ENCODE measurements at places on chromosomes 4 and X.

GRCh38 chr4:184417802-184418511 lies 56.4 kb downstream of the IRF2 start:
- DNase-seq: peak; percentile 64

DNA sequence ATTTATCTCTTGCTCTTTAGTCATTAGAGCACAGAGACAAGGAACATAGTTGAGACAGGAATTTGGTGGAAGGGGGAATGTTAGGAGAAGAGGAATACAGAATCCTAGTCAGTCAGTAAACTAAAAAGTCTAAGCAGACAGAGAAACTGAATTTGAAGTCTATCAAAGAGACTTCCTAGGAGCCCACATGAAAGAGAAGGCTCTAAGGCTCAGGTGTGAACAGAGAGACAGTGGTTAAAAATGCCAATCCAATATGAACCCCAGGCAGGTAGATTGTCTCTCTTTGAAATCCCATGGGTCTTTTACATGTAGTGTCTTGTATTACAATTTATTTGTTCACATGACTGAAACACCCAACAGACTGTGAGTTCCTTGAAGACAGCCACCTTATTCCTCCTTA lies 77.8 kb upstream of the NFKB1 start:
- no peak for DNase-seq

DNA sequence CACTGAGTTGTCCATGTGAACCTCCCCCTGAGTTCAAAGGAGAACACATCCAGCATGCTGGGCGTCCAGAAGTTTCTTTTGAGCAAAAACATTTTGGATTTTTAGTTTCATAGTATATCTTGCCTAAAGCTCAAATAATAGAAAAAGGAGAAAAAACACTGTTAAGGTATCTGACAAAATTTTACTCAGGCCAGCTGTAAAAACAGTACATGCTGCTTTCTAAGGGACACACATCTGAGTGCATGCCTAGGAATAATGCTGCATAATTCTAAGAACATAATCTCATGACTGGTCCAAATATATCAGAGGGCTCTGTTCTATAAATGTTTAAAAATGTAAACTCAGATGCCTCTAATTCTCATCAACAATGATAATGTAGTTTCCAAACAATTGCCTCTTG lies 561.3 kb upstream of the INTU start:
- DNase-seq: no peak

GRCh38 chr4:171583790-171584189 lies 229.4 kb upstream of the GALNTL6 start:
- no peak for DNase-seq

DNA sequence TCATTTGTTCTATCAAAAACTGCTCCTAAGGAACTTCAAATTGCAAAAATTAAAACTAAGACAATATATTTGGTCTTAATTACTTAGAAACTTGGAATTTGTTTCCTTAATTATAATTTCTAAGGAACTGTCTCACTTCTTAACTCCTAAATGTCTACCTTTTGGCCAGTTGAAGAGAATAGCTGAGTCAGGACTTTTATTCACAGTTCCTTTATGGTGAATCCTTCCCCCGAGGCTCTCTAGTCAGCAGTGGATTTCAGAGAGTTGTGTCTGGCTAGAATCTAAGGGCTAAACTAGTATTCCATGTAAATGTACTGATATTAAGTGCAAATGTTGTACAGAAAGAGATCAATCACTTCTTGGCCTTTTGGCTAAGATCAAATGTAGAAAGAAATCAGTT lies 69.3 kb downstream of the AMMECR1 start:
- DNase-seq: no peak

- DNase-seq: no peak
Measured at GRCh38 chrX:100829730-100830129, 9.5 kb downstream of the CSTF2 start.

- no peak for DNase-seq
Measured at GRCh38 chrX:123801901-123802300, 58.0 kb upstream of the XIAP start.

- DNase-seq: no peak
Measured at GRCh38 chrX:27996132-27996531, 14.9 kb upstream of the DCAF8L1 start.

DNA sequence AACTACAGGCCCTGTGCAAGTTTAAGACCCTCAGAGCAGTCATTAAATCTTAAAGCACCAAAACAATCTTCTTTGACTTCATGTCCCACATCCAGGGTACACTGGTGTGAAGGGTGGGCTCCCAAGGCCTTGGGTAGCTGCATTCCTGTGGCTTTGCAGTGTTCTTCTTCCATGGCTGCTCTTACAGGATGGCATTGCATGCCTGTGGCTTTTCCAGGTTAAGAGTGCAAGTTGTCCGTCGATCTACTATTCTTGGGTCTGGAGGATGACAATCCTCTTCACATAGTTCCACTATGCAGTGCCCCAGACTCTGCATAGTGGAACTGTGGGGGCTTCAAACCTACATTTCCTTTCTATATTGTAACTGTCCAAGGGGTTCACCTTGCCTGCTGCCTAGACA lies 494.5 kb downstream of the CFAP47 start:
- no peak for DNase-seq

All from fibroblast of skin of left quadriceps (primary cell).